Vagina (tissue), 2 donors: ENCODE measurements at places on chromosomes 13 and 19. TPM values are rescaled to one million over a fixed set of nuclear protein-coding genes. Genes with fewer than 3 reads are reported as not detected.

The F10 gene
- total RNA-seq, result 16.7 TPM

The RNF126 gene
- 68.0 TPM for total RNA-seq

GRCh38 chr19:35549174-35549788 lies 3.9 kb downstream of the TMEM147 start:
- H3K27ac ChIP-seq, result no peak overlapping the region
- DNase-seq, result no peak
- H3K4me1 ChIP-seq, result peaks cover 23% of the 10 kb centered on the region
- no peak overlapping the region for H3K4me3 ChIP-seq
- H3K36me3 ChIP-seq, result no peaks in the 10 kb centered on the region

DNA sequence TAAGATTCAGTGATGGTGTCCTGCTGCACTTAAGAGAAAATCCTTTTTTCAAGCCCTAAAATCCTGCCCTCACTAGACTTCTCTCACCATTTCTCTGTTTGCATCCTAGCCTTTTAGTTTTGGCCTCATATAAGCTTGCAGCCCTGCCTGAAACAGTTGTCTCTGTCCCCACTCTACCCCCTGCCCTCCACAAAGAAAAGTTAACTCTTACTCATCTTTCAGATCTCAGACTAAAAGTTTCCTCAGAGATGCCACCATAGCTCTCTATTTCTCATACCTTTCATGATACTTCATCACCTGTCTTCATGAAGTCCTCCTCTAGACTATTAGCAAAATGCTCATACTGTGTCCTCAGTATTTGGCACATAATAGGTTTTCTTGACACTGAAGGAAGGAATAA lies 33.1 kb downstream of the ITM2B start:
- H3K27me3 ChIP-seq, result no peaks in the 10 kb centered on the region
- peaks cover 21% of the 10 kb centered on the region for H3K4me1 ChIP-seq
- no peak overlapping the region for H3K27ac ChIP-seq
- H3K4me3 ChIP-seq, result no peak overlapping the region
- no peak for DNase-seq

DNA sequence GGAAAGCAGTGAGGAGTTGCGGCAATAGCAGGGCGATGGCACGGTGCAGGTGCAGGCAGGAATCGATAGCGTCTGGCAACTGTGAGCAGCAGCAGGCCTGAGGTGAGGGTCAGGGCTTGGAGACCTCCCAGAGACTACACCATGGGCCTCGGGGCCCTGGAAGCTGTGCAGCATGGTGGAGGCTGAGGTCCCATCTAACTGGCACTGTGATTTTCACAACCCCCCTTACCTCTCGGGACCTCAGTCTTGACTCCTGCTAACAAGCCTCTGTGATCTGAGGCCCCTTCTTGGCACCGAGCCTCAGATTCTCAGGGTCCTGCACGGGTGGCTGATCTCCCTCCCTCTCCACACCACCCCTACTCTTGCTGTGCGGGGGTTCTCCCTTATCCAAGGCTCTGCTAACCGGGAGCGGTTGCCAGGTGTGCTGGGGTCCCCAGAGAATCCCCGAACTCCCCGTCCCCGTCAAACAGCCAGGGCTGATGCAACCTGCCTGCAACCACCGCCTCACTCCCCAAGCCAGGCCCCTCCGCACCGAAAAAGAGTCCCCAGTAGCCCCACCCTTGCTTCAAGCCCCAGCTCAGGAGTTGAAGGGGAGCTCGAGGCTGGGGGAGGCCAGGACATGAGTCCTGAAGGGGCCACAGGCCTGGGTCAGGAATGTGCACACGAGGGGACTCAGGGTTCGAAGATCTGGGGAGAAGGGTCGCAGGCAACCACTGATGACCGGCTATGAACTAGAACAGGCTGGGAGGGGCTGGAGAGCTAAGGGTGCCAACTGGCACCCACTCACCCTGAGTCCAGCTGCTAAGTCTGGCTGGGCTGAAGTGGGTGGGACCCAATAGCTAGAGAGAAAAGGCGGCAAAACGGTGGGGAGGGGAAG lies 4.8 kb upstream of the ATF5 start:
- H3K4me1 ChIP-seq, result peaks cover 40% of the 10 kb centered on the region
- no peaks in the 10 kb centered on the region for H3K27me3 ChIP-seq
- no peak overlapping the region for H3K27ac ChIP-seq
- no peak overlapping the region for H3K4me3 ChIP-seq
- no peak for DNase-seq
- H3K36me3 ChIP-seq, result peaks cover 31% of the 10 kb centered on the region

- H3K27me3 ChIP-seq, result no peaks in the 10 kb centered on the region
- no peak for DNase-seq
- H3K27ac ChIP-seq, result no peak overlapping the region
Observed at GRCh38 chr13:42328672-42329071, 56.7 kb downstream of the AKAP11 start.

DNA sequence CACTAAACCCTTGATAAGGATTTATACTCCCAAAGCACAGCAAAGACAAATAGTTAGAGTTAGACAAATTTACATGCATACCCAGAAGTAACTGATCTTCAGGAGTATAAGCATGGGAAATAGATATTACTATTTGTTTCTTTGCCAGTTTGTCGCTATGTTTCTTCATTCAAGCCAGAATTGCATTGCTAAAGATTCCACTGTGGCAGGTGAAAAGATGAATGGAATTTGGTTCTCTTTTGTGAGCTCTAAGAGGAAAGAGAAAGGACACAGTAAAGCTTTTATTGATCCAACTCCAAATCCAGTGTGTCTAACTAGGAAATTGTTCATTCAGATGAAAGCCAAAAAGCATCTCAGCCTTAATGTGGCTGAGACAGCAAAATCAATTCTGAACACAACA lies 292.3 kb upstream of the SPRY2 start:
- DNase-seq, result no peak
- H3K4me3 ChIP-seq, result no peak overlapping the region
- no peaks in the 10 kb centered on the region for H3K4me1 ChIP-seq
